ELR (cell line): ENCODE measurements at places on chromosomes 5 and 9.

- DNase-seq = no peak
Observed at GRCh38 chr9:111231801-111232580, 98.0 kb downstream of the OR2K2 start.

GRCh38 chr5:86029308-86029707 lies 588.4 kb upstream of the COX7C start:
- no peak for DNase-seq

- DNase-seq = no peak
Observed at GRCh38 chr5:35461530-35461929, 156.1 kb upstream of the SPEF2 start.

DNA sequence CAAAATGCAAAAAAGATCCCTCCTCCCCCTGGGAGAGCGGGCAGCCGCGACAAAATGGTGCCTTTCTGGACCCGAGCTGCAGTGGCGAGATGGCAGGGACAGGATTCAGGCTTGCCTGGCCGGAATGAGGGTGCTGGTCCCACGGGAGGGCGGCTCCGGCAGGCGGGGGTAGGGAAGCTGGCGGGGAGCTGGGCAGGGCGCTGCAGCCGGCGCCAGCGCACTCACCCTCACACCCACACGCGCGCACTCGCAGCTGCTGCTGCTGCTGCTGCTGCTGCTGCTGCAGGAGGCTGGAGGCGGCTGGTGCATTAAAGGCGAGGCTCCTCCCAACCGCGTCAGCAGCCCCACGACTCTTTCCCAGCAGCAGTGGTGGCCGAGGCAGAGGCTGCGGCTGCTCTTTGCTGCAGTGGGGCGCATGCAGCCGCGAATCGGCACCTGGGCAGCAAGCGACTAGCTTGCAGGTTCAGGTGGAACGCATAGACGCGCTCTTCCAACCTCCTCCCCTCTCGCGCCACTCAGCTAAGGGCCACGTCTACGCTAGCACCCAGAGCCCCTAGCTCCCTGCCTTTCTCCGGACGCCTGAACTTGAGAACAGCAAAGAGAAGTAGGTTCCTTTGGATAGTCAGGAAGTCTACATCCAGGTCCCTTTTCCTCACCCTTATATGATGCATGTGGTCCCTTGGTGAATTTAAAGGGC lies at the start of gene PPP2R2B:
PPP2R2B (minus strand) TSS at position 282 of the 697 bp plus-strand sequence.
- peak; percentile 34 for DNase-seq

DNA sequence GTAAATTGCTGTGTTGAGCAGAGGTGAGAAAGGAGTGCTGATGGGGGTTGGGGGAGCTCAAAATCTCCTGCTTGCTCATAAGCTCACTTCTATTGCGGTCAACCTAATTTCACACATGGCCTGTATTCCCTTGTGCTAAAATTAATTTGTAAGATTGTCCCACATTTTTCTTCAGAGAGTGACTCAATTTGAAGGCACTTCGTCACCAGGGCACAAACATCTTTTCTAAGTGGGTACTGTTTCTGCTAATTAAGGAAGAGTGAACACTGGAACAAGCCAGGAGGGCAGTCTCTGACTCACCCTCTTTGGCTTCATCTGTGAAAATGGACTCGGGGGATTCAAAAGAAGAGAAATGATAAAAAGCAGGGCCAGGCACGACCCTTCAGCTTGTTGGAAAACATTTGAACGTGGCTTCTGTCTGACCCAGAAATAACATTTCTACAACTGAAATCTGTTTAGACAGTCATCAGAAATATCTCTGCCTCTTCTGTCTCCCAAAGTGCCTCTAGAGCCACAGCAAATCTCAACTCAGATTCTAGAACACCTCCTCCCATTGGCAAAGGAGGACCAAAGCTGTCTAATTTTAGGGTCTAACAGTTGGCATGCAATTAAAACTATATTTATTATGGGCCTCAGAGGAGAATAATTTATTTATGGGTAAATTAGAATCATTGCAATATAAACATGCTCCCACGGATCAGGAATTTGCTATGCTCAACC lies 49.8 kb downstream of the FEM1C start:
- no peak for DNase-seq

DNA sequence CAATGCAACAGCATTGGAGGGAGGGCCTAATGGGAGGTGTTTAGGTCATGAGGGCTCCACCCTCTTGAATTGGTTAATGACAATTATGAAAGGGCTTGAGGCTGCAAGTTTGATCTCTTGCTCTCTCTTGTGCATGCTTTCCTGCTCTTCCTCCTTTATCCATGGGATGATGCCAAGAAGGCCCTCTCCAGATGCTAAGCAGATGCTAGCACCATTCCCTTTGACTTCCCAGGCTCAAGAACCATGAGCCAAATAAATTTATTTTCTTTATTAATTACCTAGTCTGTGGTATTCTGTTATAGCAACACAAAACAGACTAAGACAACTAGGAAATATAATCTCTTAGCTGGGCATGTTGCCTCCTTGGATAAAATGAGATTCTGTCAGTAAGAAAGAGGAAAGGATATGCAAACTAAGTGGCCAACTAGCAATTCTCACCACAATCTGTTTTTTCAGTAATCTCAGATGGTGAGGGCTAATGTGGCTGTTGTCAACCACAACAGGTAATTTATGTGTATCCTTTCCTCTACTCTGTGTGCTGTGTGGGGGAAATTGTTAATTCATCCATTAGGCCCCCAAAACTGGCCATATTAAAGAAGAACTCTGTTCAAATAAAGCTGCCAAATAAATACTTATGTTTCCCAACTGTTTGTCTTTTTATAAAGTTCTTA lies 269.1 kb upstream of the CD180 start:
- DNase-seq = no peak

GRCh38 chr5:147949711-147950573 lies 43.6 kb upstream of the C5orf46 start:
- peak; percentile 61 for DNase-seq

- DNase-seq = peak; percentile 15
Observed at GRCh38 chr5:148455185-148455584, 71.4 kb downstream of the FBXO38 start.

DNA sequence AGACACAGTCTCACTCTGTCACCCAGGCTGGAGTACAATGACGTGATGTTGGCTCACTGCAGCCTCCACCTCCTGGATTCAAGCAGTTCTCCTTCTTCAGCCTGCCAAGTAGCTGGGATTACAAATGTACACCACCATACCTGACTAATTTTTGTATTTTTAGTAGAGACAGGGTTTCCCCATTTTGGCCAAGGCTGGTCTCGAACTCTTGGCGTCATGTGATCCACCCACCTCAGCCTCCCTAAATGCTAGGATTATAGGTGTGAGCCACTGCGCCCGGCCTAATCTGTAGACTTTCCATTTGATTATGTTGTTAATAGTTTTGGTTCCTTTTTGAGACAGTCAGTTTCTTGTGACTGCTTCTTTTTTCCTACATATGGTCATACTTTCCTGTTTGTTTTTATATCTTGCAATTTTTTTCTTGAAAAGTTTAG lies 31.0 kb downstream of the MTREX start:
- DNase-seq = no peak

DNA sequence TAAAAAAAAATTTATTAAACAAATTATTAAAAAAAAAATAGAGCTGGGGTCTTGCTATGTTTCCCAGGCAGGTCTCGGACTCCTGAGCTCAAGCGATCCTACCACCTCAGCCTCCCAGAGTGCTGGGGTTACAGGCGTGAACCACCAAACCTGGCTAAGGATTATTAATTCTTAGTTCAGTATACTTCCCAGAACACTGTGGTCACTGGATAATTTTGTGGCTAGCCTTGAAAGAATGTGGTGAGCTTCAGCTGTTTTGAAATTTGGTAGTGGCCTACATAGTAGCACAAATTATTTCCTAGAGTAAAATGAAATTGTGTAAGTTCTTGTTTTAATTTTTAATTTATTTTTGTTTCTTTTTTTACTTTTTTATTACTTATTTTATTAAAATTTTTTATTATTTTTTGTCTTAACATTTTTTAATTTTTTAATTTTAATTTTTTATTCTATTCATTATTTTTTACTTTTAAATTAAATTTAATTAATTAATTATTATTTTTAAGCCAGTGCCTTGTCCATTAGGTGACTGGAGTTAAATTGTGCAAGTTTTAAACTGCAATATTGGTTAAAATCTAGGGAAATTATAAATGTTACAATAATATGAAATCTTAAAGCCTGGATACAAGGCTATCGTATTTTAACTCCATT lies 23.0 kb downstream of the ARRDC3 start:
- DNase-seq = no peak

DNA sequence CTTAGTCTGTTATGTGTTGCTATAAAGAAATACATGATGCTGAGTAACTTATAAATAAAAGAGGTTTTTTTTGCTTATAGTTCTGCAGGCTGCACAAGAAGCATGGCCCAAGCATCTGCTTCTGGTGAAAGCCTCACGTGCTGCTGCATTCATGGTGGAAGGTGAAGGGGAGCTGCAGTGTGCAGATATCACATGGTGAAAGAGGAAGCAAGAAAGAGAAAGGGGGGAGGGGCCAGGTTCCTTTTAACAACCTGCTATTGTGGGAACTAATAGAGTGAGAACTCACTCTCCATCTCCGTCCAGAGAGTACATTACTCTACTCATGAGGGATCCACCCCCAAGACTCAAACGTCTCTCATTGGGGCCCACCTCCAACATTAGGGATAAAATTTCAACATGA lies 12.5 kb upstream of the PARP8 start:
- no peak for DNase-seq

- DNase-seq = peak; percentile 76
Observed at GRCh38 chr5:16791036-16791705, 144.9 kb downstream of the MYO10 start.

GRCh38 chr5:168415401-168415800 lies 70.9 kb upstream of the RARS1 start:
- DNase-seq = no peak

- no peak for DNase-seq
Observed at GRCh38 chr5:13993926-13994325, 49.4 kb upstream of the DNAH5 start.

DNA sequence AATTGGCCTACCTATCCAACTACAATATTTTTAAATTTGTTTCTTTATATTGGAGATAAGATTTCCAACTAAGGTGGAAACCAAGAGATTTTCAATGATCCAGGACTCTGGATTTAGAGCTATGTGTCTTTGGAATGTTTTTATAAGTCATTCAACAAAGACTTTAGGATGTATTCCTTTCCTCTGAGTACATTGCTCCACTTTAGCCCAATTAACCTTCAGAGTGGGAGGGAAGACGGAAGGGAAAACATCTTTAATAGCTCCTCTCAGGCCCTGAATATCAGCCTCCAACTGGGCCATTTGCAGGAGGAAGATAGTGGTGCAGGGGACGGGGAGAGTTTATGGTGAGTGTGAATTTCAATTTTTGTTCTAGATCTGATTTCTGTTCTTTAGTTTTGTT lies 239.2 kb downstream of the PIK3R1 start:
- peak; percentile 35 for DNase-seq

DNA sequence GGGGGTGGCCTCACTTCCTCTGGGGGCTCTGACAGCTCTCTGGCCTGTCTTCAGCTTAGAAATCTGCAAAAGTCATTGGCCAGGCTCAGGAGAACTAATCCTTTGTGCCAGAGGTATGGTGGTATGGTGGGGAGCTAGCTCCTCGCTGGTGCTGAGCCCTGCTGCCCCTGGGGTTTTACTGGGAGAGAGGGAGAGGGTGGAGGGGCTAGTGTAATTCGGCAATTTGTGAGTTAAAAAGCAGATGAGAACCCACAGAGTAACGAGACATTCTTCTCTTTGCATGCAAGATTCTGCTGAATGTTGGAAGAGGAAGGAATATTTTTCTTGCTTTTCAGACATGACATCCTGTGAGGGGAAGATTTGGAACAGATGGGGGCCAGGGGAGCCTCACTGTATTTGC lies 65.5 kb upstream of the SPRY4 start:
- no peak for DNase-seq

GRCh38 chr5:160500786-160501779 lies 79.4 kb downstream of the PTTG1 start:
- no peak for DNase-seq

- DNase-seq = no peak
Observed at GRCh38 chr9:138021251-138022056, 143.9 kb downstream of the CACNA1B start.

GRCh38 chr9:71363286-71363961 lies 242.0 kb upstream of the TRPM3 start:
- no peak for DNase-seq

GRCh38 chr5:94640176-94640575 lies 21.7 kb downstream of the SLF1 start:
- DNase-seq = no peak

DNA sequence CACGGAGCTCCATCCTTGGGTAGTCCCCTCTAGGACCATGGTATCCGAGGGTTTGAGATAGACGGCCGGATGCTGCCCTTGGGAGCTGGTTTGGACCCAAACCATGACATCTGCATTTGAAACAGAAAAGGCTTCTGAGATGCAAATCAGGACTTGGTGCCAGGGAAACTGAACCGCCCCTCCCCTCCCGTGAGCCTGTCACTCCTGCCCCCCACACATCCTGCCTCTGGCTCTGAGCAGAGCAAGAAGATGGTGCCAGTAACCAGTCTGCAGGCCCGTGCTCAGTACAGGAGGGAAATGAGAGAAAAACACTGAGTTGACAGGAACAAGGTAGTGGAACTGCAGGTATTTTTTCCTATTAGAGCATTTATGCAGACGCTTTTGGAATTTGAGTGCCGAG lies 18.6 kb downstream of the ARPC5L start:
- DNase-seq = no peak

GRCh38 chr5:15966066-15966640 lies 213.4 kb downstream of the MARCHF11 start:
- DNase-seq = peak; percentile 36

DNA sequence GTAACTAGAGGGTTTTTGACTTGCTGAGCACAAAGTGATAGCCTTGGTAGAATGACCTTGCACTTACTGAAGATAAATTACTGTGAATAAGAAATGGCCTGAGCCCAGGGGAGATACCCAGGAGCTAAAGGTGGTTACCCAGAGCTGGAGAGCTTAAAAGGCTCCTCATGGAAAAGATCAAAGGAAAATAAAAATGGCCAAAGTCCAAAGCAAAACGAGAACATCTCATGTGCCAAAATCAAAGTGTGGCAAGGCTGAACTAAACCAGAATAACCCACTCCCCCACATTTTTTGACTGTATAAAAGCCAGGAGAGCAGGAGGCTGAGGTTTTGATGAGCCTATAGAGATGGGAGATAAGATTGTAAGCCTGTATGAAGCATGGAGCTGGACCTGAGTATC lies 14.4 kb downstream of the IDNK start:
- DNase-seq = no peak

DNA sequence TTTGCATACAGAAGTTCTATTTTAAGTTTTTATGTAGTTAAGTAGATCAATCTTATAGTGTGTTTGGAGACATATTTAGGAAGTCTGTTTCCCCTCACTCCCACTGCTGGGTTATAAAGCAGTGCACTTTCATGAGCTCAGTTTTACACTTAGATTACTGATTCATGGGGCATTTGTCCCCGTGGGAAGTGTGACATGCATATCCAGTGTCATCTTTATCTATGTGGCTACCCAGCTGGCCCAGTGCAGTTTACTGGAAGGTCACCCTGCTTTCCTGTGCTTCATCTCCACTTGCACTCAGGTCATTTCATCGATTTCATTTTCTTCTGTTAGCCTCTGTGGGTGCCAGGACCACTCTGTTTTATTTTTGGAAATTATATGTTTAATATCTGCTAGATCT lies 49.1 kb downstream of the ADCY2 start:
- no peak for DNase-seq
